ENCODE measurements at places on chromosomes 4 and X.

- DNase-seq, result no peak
Observed at GRCh38 chrX:150767475-150768131, 74.4 kb downstream of the MTMR1 start.

DNA sequence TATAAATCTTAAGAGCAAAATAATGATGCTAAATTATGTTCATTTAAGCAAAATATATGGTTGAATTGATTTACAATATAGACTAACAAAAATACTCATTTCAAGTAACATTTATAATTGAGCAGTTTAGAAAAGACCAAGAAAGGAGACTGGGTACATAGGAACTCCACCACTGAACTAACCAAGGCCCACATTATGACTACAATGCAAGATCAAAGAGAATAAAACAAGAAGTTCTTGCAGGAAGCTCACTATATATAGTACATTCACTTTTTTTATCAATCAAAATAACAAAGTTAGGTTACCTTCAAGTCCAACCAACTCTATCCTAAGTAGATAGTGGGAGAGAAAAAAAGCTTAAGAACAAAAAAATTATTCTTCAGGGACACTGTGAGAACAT lies 8.0 kb downstream of the CHIC2 start:
- no peak for DNase-seq

DNA sequence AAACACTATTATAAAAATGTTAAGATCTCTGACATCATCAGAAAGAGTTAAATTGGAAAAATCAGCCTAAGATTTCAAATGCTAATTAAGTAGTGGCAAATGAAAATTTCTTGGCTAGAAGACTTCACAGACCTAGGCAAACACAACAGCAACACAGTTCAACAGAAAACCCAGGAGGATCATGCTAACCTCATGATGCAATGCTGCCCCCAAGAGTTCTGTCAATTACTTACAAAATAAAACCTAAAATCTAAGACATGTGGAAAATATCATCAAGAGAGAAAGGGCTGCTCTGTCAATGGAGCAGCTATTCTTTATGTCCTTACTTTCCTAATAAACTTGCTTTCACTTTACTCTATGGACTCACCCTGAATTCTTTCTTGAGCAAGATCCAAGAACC lies 21.0 kb downstream of the S100G start:
- DNase-seq, result no peak

GRCh38 chr4:10157478-10158332 lies 41.1 kb upstream of the WDR1 start:
- DNase-seq, result no peak

DNA sequence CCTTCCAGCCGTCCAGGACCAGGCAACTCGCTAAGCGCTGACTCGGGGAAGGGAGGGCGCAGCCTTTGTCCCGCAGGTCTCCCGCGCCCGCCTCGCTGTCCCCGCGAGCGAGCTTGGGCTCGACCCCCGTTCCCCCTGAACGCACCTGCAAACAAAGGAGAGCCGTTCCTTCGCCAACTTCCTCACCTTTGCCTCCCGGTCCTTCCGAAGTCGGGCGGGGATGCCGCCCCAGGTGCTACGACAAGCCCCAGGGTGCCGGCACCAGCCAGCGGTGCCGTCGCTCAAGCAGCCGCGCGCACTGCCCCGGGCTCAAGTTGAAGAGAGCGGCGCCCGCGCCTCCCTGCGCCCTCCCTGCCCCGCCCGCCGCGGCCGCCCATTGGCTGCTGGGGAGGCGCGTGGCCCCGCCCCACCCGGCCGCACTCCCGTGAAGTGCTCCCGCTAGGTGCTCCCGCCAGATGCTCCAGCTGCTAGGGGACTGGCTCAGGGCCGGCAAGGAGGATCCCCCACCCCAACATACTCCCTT lies 107.1 kb downstream of the NSUN7 start:
- no peak for DNase-seq

GRCh38 chr4:185265942-185266341 lies 56.5 kb downstream of the SNX25 start:
- DNase-seq, result no peak

Data from stimulated activated CD8-positive, alpha-beta memory T cell treated with anti-CD3 and anti-CD28 coated beads, Interleukin-7, amount 100 ng/mL, for 1 hour (primary cell).